ENCODE measurements at places on chromosomes 2 and 18. TPM values are rescaled to one million over a fixed set of nuclear protein-coding genes. Genes with fewer than 3 reads are reported as not detected.

Gene LIPG
- 11.8 TPM for total RNA-seq

Gene EFEMP1
- 14.0 TPM for total RNA-seq

Gene MALL
- 3.9 TPM for total RNA-seq

GRCh38 chr18:78087338-78087737, 837.7 kb downstream of the GALR1 start:
- no peak for DNase-seq

DNA sequence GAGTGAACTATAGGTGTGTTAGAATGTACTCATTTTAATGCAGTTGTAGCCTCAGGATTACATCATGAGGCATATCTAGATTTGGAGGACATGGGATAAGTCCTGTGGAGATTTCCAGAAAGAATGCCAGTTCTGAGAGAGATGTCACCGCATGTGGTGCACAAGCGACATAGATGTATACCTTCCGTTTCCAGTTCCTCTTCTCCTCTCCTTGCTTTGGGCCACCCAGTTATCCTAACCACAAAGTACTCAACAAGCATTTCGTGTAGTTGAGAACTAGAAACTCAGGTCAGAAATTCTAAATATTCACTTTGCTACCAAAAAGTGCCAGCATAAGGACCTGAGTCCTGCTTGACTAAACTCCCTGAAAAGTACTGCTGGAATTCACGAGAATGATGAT, 66.5 kb downstream of the KCTD18 start:
- no peak for DNase-seq

Gene C2orf15
- total RNA-seq: 5.5 TPM

Gene ST8SIA3
- total RNA-seq: 3.7 TPM

- DNase-seq: no peak
These were observed 3.7 kb upstream of the MFSD6 start for GRCh38 chr2:190404487-190404886.

Gene NEB
- total RNA-seq: 2.6 TPM

Gene HADHA
- total RNA-seq: 131 TPM

DNA sequence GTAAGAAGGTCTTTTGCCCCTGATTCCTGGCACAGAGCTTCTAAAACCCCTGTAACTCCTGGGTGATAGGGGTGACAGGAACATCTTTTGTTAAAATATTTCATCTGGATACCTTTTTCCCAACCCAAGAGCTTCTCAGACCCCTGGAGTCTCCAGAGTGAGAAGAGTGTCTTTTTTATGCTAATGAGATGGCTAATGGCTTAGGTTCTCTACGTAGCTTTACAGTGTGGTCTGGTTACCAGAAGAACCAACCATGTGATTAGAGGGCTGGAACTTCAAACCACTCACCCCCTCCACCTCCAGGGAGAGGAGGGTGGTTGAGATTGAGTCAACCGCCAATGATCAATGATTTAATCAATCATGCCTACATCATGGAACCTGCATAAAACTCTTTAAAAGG, 16.2 kb upstream of the DCC start:
- no peak for DNase-seq

DNA sequence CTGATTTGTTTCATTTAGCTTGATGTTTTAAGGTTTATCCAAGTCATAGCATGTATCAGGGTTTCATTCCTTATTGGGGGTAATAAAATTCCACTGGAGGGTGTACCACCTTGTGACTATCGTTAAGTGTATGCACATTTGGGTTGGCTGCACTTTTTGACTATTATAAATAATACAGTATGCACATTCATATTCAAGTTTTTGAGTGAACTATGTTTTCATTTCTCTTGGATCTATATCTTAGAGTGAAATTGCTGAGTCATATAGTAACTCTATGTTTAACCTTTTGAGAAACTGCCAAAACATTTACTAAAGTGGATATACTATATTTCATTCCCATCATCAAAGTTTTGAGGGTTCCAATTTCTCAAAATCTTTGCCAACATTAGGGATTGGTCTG, 952.7 kb downstream of the TDRD15 start:
- DNase-seq: no peak

DNA sequence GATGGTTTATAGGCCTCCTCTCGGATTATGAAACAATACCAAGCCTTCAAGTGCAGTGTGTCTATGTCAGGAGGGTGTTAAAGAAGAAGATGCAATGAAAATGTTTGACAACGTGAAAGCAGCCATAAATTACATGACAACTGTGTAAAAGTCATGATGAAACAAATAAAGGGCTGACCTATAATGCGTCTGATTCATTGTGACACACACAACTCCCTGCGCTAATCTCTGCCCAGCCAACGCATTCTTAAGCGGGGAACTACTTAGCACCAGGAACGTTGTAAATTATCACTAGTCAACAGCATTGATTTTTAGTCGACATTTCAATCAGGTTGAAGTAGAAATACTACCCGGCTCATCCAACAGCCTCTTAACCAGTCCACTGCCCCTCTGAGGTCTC, 26.8 kb downstream of the BCL11A start:
- DNase-seq: no peak

- DNase-seq: no peak
These were observed 33.4 kb downstream of the ARHGAP25 start for GRCh38 chr2:68767996-68768395.

Gene POTEJ
- total RNA-seq: not detected

- no peak for DNase-seq
These were observed 466.0 kb downstream of the NYAP2 start for GRCh38 chr2:225865468-225865867.

DNA sequence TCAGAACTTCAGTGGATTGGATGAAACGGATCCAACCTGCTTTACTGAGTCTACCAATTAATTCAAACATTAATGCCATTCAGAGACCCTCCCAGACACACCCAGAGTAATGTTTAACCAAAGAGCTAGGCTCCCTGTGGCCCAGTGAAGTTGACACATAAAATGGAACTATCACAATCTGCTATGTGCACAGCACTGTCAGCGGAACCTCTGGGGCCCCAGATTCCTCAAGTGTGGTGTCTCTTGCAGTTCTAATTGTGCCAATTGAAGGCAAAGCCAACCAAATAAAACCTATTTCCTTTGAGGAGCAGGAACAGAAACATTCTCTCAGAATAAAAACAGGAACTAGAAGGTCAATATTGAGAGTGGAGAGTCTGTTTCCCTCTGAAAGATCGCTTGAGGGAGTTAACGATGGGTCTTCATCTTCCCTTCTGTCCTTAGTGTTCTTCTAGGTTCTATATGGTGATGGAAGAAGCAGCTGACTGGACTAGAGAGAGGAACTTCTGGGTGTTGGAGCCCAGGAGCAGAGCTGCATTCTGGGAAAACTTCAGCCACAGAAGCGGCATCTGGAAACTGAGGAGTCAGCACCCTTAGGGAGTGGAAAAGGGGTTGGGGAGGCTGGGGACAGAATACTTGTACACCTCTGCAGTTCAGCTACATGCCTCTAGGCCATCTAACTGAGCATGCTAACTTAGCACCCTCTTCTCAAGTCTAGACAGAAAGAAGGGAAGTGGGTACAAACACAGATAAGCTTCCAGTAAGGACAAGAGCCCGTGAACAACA, 174.4 kb upstream of the FBXO11 start:
- DNase-seq: no peak

DNA sequence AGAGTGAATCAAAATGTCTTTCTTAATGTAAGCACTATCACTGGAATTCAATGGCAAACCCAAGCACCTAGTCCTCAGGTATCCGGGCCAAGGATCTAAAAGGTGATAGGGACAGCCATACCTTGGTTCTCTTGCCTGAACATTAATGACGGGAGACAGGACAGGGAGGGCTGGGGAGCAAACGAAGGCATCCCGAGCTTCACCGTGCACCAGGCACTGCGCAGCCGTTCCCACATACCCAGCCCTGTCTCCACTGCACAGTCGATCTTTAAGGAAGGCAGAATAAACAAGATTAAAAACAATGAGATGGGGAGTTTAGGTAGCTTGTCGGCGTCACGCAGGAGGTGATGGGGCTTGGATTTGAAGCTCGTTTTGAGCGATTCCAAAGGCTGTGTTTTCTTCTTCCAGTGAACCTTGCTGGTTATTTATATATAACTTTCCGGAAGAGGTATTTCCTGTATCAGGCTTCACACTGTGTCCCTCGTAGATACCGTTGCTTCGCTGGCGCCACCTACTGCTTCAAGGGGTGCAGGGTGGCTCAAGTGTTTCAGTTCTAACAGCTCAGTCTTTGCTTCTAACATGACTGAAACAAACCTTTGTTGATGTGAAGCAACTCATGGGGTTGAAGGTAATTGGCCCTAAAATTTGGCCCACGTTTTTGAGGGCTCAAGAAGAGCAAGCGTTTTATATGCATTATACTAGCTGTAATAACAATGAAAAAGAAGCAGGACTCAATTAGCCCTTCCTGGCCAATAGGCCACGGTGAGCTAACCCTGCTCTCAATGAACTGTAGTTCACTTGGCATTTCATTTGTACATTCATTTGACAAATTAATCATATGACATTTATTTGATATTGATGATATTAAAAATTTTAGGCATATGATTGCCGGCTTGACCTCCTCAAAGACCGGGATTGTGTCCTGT, 77.4 kb downstream of the DCDC2C start:
- DNase-seq: no peak

Gene FKBP7
- total RNA-seq: 7.0 TPM

Gene POTEE
- total RNA-seq: 0.34 TPM

Gene DSC2
- 39.7 TPM for total RNA-seq

- DNase-seq: no peak
These were observed 94.6 kb downstream of the RTP5 start for GRCh38 chr2:241964133-241964532.

DNA sequence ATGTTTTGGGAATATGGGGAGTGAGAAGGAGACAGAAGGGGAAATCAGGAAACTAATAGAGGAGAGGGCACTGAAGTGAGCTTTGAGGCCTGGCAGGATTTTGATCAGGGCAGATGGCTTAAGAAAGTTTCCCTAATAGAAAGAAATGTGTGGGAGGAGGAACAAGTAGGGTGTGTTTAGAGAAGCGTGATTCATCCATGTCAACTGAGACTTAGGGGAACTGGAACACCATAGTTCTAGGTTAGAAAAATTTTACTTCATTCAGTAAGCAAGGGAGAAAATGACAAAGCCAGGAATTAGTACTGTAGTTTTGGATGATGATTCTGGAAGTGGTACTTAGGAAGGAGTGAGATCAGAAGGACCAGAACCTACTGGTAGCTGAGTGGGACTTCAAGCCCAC, 296.0 kb downstream of the PLCL1 start:
- DNase-seq: no peak

DNA sequence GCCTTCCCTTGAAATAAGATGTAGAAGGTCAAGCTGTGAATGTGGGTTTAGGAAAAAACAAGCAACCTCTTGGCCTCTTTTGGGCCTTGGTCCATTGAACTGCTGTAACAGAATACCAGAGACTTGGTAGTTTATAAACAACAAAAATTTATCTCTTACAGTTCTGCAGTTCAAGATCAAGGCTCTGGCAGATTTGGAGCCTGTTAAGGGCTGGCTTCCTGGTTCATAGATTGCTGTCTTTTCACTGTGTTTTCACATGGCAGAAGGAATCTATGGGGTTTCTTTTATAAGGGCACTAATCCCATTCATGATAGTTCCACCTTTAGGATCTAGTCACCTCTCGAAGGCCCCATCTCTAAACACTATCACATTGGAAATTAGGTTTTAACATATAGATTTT, 20.2 kb upstream of the STK17B start:
- DNase-seq: no peak
